ENCODE measurements at places on chromosomes 7 and 10.

GRCh38 chr7:139168479-139168878 is 59.0 kb upstream of the ZC3HAV1 start:
- no peak for DNase-seq

GRCh38 chr7:151890355-151891004 is 13.6 kb upstream of the PRKAG2 start:
- no peak for DNase-seq

DNA sequence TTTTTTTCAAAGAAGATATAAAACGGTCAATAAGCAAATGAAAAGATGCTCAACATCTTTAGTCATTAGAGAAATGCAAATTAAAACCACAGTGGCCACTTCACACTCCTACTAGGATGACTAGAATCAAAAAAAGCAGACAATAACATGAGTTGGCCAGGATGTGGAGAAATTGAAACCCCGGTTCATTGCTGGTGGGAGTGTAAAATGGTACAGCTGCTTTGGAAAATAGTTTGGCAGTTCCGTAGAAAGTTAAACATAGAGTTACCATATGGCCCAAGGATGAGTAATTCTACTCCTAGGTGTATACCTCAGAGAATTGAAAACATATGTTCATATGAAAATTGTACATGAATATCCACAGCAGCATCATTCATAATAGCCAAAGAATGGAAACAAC is 573.3 kb downstream of the GALNT17 start:
- DNase-seq, result no peak

GRCh38 chr7:100632951-100633717 is 8.2 kb downstream of the TFR2 start:
- DNase-seq, result no peak

- no peak for DNase-seq
Measured at GRCh38 chr7:20784388-20785156, 2.1 kb downstream of the SP8 start.

DNA sequence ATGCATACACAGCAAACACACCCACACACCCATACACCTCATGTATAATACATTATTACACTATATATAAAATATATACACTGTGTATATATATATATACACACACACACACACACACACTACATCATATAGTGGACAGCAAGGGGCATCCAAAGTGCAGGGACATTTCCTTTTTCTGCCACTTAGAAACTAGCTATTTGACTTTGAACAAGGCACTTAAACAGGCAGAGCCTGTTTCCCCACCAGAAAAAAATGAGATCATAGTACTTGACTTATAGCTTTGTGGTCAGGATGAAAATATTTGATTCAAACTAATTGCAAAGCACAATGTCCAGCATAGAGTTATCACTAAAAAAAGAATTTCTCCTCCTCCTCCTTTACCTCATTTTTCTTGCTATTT is 254.3 kb upstream of the NPVF start:
- no peak for DNase-seq

DNA sequence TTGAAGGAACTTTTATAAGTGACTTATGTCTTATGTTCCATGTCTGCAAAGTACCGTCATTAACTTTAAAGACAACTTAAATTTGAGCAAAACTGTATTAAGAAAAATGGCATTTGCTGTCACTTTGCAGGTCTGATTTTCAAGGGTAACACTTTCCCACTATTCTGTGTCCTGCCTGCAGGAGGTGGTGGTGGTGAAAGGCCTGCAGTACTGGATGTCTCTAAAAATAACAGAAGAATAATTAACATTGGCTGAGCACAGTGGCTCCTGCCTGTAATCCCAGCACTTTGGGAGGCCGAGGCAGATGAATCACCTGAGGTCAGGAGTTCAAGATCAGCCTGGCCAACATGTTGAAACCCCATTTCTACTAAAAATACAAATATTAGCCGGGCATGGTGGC is 13.2 kb upstream of the PTER start:
- no peak for DNase-seq

- no peak for DNase-seq
Measured at GRCh38 chr10:124912101-124912886, 29.6 kb upstream of the ZRANB1 start.

DNA sequence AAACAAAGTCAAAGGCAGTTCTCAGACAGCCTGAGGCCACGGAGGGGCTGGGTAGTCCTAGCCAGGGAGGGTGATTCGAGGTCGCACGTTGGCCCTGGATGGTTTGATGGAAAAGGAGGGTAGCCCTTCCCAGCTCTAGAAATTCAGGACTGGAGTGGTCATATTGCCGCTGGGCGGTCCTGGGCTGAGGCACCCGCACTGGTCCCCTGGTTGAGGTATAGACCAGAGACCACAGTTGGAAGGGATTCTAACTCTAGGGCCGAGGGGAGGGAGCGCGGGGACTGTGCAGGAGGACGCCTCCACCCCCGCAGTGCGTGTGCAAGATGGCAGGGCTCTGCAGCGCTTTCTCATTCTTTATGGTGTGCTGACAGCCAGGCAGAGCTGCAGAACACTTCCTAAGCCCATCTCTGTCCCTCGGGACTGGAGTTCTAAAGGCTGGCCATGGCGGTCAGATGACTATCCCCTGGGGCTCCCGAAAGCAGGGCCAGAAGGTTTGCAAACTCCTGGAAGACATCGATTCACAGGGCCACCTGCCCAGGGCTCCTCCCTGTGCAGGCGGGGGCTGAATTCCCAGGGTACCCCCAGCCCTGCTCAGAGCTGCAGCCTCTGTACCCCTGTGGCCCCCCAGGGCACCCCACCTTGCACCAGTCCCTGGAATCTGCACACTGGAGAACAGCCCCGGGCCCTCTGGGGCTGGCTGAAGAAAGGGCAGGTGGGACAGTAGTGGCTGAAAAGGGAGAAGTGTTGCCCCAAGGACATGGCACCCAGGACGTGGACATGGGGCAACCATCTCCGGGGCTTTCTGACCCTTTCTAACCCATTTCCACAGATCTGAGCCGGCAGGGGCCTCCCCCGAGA is 51.0 kb upstream of the ELN start:
- DNase-seq, result no peak

DNA sequence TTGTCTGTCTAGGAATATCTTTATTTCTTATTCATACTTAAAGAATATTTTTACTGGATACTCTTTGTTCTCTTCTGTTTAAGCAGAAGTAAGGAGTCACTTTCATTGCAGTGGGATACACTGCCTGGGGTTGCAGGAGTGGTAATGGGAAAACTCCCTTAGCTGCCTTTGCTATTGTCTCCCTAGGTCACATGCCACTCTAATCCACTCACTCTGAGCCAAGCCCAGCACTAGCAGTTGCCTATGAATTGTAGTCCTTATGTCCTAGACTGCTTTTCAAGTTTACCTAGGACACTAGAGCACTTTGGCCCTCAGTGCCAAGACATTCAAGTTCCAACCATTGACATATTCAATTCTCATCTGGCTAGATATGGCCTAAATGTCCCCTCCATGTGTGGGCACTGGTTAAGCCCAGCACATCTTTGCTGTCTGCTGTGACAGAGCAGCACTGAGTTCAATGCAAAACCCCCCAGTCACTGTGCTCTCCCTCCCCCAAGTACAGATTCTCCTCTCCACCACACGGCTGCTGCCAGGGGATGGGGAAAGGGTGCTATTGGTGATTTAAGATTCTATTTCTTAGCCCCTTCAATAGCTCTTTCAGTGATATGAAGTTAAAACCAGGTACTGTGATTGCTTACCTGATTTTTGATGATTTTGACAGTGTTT is 991.7 kb upstream of the KCND2 start:
- DNase-seq, result no peak

DNA sequence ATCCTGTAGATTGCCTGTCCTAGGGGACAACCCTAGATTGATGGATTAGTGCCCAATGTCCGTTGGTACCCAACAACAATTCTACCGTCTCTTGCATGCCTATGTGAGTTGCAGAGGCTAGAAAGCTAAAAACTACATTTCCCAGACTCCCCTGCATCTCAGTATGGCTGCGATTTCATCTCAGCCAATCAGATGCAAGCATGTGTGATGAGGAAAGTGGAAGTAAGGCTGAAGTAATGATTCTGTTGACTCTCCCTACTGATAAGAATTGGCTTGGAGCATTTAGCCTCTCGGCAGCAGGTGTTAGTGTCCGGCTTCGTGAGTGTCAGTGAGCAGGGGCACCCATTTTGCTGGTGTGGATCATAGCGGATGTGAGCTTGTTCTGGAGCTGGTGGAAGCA is 171.9 kb downstream of the FGFR2 start:
- DNase-seq, result no peak

DNA sequence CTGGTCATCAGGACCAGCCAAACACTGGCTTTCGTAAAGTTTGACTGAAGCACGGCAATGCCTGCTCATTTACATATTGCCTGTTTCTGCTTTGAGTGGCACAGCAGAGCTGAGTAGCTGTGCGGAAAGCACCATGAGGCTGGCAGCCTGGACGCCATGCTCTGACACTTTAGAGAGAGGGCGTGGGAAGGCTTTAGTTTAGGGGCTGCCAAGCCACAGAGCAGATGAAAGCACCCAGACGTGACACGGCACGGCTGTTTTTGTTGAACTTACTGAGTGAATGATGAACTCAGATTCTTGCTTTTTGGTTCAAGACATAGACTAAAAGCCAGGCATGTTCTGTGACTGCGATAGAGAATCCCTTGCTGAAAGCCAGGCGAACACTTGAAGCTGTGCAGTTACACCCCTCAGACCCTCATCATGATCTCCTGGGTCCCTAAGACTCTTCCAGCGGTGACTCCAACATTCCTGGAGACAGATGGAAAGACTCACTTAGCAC is 182.1 kb downstream of the ZMYND11 start:
- no peak for DNase-seq

DNA sequence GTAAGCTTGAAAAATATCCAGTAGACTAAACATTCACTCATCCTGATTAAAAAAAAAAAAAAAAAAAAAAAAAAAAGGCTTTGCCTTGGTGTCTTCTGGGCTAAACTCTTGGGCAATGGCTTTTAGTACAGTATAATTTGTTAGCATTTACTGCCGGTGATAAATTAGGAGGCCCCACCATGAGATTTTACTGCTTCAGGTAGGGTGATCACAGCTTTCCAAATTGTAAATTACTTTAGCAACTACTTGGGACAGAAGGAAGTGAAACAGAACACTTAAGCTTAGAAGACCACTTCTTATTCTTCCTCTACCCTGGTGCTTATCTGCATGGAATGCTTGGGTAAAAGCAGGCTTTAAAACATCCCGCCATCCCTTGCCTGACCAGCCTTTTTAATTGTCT is 152.1 kb downstream of the HIBADH start:
- no peak for DNase-seq

- DNase-seq, result no peak
Measured at GRCh38 chr10:107733328-107734130, 569.0 kb upstream of the SORCS1 start.

DNA sequence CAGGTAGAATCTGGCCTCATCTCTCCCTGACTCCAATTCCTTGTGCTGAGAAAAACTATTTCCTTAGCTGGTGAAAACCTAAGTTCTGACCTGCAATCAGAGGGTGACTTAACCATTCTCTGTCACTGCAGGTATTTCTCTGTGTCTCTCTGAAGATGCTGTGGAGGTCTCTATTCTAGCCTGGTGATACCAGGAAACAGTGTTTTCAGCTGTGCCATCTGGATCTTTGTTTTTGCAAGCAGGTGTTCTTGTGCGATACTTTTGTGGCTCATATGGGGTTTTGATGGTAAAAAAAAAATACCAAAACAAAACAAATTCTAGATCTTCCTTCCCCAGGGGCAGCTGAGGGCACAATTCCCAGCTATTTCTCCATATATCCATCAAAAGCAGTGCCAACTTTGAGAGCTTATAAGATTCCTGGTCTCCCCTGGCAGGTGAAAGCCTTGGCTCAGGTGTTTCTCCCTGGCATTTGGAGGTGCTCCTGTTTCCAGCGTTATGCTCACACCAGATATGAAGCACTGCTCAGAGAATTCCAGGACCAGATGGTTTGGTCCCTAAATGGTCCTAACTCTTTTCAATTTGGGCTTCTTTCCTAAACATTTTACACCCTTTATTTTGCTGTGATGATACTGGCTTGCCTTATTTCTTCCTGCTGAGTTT is 9.9 kb upstream of the NPVF start:
- DNase-seq, result no peak

GRCh38 chr7:100208911-100209408 is 10.8 kb upstream of the PVRIG start:
- no peak for DNase-seq

GRCh38 chr7:20191391-20191869 is 25.8 kb downstream of the MACC1 start:
- no peak for DNase-seq

- DNase-seq, result no peak
Measured at GRCh38 chr10:108184114-108184513, 1019.6 kb upstream of the SORCS1 start.

DNA sequence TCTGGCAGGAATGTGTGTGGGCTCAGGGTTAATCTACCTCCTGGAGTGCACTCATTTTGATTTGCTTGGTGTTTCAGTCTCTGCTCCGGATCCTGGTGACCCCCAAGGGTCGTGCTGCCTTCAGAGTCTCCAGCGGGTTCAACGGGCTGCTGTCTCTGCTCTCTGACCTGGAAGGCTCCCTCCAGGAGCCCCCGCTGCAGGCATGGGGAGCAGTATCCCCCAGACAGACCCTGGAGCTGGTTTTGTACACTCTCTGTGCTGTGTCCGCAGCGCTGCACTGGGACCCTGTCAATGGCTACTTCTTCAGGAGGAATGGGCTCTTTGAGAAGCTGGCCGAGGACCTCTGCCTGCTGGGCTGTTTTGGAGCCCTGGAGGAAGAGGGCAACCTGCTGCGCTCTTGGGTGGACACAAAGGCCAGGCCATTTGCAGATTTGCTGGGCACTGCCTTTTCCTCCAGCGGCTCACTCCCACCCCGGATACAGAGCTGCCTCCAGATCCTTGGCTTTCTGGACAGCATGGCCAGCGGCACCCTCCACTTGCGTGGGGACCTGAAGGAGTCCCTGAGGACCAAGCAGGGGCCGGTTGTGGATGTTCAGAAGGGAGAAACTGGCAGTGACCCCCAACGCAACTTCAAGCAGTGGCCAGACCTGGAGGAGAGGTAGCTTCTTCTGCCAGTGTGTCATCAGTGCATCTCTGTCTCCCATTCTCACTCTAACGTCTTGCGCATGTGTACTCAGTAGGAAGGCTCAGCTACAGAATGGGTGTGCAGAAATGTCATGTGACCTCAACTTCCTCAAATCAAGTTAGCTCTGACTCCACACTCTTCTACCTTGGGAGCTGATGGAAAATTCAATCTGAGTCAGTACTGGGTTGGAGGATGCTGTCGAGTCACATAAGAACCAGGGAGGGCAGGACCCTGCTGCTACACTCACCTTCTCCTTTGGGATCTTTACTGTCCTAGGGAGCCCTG is 58.5 kb downstream of the WDFY4 start:
- DNase-seq, result no peak

- DNase-seq, result no peak
Measured at GRCh38 chr7:75989500-75990388, 4.7 kb downstream of the TMEM120A start.

Measured in NCI-H2081 treated with DMSO at 0.1 percent for 48 hours (cell line).